ENCODE measurements at places on chromosomes 7 and 10. TPM values are rescaled to one million over a fixed set of nuclear protein-coding genes. Genes with fewer than 3 reads are reported as not detected.

Gene DDX56
- total RNA-seq = 19.4 TPM

Gene PKD1L1
- 3.7 TPM for total RNA-seq

Gene CPVL
- 172 TPM for total RNA-seq

- no peak for DNase-seq
Measured at GRCh38 chr10:77873536-77874380, 52.8 kb downstream of the DLG5 start.

DNA sequence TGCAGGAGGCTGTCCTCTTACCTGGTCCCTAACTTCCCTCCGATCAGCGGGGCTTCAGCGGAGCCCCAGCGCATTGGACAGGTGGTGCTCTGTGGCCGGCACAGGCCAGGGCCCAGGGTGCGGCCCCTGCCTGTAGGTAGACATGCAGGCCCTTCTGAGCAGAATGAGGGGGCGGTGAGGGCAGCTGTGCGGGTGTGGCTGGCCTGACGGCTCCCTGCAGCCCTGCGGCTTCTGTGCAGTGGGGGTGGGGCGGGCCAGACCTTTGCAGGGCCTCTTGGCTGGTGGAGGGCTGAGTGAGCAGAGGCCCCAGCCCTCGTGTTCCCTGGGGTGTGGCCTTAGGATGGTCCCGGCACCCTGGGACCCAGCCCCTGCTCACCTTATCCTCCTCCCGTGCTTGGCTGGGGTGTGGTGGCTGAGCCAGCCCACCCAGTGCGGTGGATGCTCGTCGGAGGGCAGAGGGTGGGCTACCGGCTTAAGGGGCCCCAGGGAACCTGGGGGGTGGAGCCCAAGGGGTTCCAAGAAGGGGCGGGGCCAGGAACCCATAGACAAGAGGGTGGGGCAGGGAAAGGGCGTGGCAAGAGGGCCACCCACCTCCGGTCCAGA is 175.2 kb upstream of the TNRC18 start:
- no peak for DNase-seq
